Effector CD4-positive, alpha-beta T cell (primary cell): ENCODE measurements at places on chromosomes 12 and 14.

- no peak for DNase-seq
Measured at GRCh38 chr14:104794631-104794992, 936 bp downstream of the AKT1 start.

DNA sequence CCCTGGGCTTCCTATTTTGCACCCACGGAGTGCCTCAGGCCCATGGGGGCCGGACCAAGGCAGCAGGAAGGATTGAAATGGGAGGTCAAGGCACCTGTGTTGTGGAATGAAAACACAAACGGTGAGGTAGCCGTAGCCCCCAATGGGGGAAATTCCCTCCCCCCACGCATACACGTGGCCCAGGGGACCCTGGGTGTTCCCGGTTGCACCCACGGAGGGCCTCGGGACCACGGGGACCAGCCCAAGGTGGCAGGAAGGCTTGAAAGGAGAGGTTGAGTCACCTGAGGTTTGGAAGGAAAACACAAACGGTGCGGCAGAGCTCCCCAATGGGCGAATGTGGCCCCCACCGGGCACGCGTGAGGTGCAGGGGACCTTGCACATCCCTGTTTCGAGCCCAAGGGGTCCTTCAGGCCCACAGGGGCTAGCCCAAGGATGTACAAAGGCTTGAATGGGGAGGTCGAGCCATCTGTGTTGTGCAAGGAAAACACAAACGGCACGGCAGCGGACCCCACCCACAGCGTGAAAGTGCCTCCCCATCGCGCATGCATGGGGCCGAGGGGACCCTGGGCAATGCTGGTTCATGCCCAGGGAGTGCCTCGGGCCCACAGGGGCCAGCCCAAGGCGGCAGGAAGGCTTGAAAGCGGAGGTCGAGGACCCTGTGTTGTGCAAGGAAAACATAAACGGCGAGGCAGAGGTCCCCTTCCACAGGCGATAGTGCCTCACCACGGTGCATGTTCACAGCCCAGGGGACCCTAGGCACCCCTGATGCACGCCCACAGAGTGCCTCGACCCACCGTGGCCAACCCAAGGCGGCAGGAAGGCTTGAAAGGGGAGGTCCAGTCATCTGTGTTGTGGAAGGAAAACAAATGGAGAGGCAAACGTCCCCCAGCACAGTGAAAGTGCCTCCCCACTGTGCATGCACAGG lies 376.7 kb downstream of the ALG10 start:
- DNase-seq: peak; percentile 1

DNA sequence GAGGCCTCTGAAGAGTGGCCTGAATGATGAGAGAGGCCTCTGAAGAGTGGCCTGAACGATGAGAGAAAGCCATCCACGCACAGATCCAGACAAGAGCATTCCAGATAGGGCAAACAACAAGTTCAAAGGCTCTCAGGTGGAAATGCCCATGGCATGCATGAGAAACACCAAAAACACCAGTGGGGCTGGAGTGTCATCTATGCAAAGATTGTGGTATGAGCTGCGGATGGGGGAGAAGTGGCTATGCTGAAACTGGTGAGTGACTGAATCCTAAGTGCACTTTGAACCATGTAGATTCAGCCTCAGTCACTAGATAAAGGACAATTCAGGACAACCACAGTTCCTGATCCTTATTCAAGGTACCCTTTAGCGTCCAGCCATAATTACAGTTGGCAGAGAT lies 79.4 kb upstream of the GZMB start:
- DNase-seq: no peak

- no peak for DNase-seq
Measured at GRCh38 chr14:67221982-67222328, 19.3 kb upstream of the PALS1 start.

GRCh38 chr14:37246427-37246829 lies 48.7 kb downstream of the MIPOL1 start:
- DNase-seq: no peak

GRCh38 chr12:131221957-131222328 lies 268.2 kb downstream of the ADGRD1 start:
- no peak for DNase-seq

DNA sequence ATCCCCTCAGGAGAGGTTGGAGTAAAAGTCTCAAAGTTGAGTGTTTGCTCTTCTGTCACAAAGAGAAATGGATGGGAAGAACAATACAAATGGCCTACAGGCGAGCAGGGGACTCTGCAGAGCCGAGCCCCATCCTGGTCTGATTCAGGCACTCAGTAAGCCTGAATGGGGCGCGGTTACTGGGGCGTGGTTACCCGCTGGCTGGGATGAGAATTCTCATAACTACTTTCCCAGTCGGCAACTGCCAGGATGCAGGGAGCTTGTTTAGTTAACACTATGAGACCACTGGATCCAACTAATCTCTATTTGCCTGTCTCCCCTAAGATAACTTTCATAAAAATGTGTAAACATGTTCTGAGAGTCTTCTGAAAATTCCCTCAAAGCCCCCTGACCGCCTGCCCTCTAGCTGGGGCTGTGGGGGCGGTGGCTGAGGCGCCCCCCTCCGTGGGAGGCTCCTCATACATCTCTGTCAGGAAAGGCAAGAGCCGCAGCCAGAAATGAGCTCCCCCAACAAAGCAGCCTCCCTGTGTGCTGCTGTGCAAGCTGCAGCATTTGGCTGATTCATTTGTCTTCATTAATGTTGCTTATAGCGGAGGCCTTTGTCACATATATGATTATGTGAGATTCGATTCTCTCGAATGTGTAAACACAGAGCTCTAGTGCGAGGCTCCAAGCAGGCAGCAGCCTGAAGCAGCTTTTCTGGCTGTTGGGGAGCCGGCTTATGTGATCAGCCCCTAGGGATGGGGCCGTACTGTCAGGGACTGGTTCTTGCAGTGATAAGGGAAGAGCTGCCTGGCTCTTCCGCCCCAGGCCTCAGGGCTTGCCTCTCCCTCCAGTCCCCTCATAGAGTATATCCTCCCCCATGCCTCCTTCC lies 126.1 kb upstream of the ARHGAP5 start:
- DNase-seq: no peak

DNA sequence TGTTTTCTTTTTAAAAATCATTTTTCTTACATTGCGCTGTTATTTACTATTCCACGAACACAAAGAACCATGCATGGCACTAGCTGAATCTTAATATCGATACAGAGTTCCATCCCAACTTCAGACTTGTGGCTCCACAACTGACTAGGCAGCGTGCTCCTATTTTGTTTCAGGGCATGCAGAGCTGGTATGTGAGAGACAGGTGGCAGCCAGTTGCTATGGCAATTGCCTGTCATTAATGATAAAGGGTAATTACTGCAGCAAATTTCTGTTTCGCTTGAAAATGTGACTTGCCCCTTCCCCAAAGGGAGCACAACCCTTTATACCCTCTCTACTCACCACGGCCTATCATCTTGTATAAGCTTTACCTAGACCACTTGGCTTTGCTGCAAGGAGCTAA lies 113.1 kb upstream of the G2E3 start:
- no peak for DNase-seq

- no peak for DNase-seq
Measured at GRCh38 chr12:50625029-50625925, 120.5 kb downstream of the DIP2B start.
